Caki2 (cell line): ENCODE measurements at places on chromosomes 5 and 9.

DNA sequence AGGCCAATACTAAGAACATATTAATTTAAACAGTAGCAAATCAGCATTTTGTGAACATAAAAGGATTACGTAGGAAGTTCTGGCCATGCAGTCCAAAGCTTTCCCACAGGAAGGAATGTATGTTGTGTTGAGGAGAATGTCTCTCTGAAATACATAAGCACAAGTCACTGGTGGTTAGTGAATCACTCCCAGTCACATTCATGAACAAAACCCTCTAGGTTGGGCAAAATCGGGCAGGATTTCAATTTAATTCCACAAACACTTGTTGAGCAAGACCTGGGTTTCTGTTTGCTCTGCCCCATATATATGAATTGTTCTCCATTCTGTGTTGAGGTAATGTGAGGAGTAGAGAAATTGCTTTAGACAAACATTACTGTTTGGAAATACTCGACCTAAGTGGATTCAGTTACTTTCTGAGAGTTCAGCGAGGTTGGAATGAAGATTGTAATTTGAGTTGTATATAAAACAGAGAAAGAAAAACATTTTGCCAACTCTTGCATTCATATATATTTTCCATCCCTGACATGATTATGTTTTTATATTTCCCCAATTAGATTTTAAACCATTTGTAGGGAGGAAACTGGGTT lies 127.6 kb upstream of the RPS23 start:
- DNase-seq, result no peak

- DNase-seq, result no peak
These were observed 3.5 kb upstream of the BASP1 start for GRCh38 chr5:17213938-17214337.

DNA sequence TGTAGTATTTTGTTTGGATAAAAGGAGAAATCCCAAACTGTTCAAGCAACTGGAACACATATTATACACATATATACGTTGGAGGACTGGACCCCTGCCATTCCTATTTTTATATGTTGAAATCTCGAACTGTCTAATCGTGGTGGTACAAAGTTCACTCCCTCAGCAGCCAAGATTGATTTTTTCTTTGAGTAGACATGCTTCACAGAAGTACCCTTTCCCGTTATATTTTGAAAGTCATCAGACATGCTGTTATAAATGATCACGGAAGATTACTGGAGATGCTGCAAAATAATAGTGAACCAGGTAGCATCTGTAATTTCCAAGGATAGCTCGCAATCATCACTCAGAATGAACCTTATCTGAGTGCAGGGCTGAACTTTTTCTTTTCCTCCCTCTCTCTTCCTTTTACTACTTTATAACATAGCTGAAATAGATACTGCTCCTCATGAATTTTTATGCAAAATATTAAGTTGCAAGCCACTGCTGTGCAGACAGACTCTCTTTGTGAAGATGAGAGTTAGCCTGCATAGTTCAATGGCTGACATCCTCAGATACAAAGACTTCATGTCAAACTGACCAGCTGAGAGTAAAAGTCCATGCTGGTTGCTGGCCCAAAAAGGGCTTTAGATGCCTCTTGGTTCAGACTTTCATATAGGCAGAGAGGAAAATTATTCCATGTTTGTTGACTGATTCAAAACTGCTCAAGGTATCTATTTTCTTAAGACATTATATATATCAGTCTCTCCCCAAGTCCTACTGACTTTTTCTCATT lies 451.9 kb downstream of the TMEM38B start:
- no peak for DNase-seq

DNA sequence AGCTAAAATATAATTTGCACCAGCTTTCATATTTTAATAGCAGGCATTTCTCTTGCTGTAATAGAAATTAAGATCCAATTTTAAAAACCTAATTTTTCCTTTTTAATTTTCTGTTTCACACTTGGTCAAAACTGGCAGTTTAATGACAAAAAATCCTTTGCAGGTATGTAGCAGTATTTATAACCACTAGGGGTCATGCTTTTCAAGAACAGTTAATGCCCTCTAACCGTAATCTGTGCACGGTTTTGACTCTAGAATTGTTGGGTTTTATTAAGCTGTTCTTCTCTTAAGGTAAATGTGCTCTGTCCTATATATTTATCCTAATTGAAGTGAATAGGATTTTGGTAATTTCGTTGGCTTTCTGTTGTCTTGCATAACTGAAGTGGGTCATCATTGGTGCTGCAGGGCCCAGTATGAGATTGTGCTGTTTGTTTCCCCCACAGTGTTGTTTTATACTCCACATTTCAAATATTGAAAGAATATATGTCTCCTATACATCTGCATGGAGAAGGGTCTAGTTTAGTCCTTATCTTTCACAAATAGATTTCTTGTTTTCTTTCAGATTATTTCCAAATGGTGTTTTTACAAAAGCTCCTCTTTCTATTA lies 107.4 kb downstream of the SCAMP1 start:
- DNase-seq, result no peak

- DNase-seq, result peak; percentile 56
These were observed 851 bp downstream of the NACC2 start for GRCh38 chr9:136093995-136094881.

DNA sequence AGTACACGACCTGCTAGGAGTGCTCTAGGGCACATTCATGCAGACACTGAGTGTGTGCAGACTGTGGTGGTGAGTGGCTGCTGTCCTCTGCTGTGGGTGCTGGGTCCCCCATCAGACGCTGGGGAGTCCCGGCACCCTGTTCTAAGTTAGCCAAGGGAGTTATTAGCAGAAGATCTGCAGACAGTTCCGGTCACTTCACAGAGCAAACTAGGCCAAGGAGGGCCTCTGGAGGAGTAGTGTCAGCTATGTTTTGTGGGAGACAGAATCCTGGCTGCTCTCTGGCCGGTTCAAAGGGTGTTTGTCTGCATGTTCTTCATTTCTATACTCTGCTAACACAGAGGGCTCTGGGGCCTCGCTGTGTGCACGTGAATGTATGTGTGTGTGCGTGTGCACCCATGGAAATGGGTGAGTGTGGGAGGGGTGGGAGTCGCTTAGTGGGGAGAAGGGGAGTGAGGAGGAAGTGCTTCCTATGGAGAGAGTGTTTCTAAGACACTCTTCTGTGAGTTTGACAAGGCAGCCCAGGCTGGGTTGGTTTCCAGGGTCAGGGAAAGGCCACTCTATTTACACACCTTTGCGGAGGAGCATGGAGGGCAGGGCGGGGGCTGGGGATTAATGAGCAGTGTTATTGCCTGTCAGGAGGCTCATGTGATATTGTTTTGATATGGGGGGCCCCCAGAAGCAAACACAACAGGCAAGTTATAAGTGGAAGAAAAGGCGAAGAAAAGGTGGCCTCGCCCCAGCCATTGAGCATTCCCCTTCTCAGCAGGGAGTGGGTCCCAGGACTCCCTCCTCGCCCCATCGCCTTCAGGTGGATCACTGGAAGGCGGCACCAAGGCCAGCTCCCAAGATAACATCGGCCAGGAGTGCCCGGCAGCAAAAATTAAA lies 68.9 kb downstream of the MACROH2A1 start:
- no peak for DNase-seq

DNA sequence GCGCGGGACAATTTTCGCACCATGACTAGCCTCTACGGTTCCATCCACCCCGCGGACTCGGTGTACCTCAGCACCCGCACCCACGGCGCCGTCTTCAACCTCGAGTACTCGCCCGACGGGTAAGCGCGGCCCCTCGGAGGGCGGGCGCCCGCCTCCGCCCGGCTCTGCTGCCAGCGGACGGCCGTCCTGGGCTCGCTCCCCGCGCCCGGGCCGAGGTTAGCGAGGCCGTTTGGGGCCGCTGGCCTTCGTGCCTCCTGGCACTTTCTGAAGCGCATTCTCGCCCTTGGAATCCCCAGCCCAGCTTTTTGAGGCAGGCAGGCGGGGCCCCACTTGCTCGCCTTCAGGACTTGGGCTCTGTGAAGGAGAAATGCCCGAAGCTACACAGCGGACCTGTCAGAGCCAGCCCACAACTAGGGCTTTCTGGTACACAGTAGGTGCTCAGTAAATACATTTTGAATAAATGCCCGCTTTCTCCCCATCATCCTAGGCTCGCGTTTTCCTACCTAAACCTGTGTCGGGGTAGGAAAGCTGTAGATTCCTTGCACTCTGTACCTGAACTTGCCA lies 772 bp downstream of the DCAF10 start:
- DNase-seq, result no peak

DNA sequence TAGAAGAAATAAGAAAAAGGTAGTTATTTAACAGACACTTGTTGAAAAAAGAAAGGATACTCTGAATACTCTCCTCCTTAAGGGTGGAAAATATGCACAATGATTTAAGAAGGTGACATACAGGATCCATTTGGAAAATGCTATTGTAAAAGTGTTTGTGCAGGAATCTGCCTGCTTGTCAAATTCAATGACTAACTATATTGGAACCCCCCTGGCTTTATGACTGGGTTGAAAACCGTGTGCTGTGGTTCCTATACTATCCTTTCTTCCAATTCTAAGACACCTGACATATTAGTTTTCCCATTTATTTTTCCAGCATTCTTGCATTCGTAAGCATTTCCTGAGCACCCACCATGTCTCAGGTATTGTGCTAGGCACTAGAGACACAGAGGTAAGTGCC lies 220.0 kb downstream of the GLIS3 start:
- DNase-seq, result no peak

DNA sequence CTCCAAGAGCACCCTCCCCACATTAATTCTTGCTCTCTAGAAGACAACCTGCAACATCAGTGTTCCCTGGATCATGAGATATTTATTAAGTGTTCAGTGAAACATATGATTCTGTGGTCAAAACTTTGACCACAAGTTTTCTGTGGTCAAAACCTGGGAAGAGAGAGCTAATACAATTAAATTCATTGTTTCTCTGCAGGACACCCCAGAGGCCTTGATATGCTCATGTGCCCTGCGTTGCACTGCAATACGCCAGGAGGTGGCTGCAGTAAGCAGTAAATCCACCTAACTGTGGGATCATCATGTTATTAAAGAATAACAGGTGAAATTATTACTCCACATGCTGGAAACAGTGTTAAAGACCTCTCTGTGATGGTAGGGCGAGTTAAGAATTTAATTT lies 109.3 kb upstream of the SPDL1 start:
- DNase-seq, result no peak

GRCh38 chr9:33180526-33181184 lies 13.5 kb upstream of the B4GALT1 start:
- DNase-seq, result peak; percentile 48

DNA sequence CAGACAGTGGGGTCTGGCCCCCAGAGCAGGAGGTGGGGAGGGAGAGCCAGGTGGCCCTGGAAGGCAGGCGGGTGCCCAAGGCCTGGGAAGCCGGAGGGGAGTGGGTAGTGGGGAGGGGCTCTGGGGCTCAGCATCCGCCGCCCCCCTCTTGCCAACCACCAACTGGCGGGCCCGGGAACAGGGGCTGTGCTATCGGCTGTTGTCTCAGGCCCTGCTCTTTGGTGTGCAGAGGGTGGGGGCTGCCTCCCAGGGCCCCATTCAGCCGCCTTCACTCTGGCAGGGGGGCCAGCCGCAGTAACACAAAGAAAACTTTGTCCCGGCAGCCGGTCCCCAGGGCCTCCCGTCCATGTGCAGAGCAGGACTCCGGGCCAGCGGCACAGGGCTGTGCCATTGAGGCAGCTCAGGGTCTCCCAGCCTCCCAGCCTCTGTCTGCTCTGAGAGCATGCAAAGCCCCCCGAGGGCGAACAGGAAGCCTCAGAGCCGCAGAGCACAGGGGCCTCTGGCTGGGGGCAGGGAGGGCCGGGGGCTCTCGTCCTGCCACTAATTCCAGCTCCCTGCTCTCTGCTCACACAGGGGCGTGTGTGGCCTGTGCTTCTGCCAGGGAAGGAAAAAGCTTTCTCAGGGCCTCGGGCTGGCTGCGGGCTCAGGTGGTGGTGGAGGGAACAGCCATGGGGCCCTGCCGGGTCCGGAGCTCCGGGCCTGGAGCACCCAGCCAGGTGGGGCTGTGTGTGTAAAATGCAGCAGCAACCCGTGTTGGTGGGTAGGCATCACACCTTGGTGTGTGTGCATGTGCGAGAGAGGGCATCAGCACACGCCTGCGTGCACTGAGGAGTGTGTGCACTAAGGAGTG lies 54.2 kb upstream of the NOTCH1 start:
- DNase-seq, result no peak
